ENCODE measurements at places on chromosomes 7 and 10.

DNA sequence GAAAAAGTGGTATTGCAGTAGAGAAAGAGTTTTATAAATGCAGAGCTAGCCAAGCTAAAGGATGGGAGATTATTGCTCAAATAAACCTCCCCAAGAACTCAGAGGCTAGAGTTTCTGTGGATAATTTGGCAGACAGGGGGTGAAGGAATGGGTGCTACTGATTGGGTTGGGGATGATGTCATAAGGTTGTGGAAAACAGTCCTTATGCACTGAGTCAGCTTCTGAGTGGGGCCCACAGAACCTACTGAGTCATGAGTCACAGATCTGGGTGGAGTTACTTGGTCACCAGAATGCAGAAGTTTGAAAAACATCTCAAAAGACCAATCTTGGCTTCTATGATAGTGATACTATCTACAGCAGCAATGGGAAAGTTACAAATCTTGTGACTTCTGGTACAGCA is 1146.7 kb downstream of the TYW1 start:
- no peak for DNase-seq

GRCh38 chr10:69803809-69804208 is 2.1 kb downstream of the COL13A1 start:
- DNase-seq, result no peak

GRCh38 chr10:46106410-46107255 is 60.6 kb upstream of the MSMB start:
- no peak for DNase-seq

DNA sequence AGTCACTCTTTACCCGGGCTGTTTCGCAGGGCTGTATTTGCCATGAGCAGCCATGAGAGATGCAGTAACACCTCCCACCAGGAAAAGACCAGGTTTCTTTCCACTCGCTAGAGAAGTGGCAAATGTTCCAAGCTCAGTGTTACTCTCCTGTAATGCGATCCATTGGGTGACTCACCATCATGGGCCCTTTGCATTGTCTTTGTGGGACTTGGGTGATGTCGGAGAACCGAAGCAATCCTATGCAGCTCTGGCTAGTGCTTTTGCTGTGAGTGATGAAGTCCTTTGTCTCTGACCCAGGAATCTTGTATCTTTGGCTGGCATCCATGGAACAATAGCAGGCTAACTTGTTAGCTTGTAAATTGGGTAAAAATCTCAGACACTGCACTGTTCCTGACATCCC is 40.0 kb downstream of the GHRHR start:
- no peak for DNase-seq

GRCh38 chr7:91869661-91870060 is 10.8 kb downstream of the MTERF1 start:
- no peak for DNase-seq

DNA sequence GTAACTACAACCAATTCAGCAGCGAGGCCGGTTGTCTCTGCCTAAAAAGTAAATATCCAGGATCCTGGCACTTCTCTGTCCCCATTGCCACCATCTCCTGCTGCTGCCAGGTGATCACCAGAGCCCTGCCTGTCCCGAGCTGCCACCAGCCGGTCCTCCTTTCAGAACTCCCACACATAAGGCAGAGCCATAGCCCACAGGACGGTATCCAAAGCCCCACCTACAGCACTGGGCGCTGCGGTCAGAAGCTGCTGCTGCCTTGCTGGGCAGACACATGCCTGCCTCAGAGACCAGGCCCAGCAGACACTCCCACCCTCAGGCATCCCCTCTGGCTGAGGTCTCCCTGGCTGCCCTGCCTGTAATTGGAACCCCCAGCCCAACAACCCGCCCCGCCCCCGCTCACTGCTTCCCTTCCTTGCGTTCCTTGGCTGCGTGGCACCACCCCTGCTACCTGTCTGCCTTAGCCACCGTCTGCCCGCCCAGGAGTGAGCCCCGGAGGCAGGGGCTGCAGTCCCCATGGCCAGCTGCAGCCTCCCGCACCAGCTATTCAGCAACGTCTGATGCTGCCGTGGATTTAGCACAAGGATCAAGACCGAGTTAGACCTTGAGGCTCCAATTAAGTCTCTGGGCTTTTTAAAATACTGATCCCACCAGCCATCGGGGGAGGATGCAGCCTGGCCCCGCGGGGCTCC is 100.7 kb downstream of the CYTH3 start:
- no peak for DNase-seq

DNA sequence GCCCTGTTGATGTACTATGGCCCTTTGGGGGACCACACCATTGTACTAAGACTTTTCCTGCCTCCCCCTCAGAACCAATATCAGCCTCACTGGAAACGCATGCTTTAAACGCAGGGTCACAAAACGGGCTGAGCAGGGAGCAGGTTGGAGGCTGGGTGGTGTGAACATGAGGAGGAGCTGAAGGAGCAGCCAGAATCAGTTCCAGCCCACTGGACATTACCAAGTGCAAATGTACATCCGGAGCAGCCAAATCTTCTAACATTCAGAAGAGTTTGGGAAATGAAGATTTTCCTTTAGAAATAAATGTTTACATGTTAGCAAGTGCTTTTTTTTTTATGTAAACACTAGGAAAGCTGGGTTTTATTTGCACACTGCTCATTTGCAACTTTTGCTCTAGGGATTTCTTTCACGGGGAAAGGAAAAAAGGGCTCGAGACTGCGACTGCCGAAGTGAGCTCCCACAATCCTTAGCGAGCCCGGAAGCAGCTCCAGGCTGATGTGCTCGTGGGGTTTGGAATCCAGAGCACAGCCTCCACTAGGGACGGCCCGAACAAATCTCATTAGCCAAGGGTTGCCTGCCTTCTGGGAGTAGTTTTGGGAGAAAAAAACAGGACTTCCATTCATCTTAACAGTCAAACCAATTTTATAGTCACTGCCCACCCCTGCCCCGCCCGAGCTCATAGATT is 108.0 kb upstream of the YAE1 start:
- DNase-seq, result no peak

GRCh38 chr10:89101943-89102342 is 105.2 kb downstream of the CH25H start:
- no peak for DNase-seq

DNA sequence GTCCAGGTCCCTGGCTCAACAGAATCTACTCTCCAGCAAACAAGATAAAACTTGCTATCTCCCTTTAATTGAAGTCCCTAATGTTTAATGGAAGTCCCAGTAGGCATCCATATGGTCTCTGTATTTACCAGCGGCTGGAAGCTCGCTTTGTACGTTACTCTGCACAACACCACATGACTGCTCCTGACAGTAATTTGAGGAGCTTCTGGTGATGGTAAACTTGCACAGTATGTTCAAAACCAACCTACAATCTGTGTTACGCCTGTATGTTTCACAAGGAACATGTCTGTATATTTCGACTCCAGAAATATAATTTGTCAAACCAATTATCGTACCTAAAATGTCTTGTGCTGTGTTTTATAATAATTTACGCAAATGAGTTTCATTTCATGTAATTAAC is 4.4 kb upstream of the TECPR1 start:
- DNase-seq, result no peak

DNA sequence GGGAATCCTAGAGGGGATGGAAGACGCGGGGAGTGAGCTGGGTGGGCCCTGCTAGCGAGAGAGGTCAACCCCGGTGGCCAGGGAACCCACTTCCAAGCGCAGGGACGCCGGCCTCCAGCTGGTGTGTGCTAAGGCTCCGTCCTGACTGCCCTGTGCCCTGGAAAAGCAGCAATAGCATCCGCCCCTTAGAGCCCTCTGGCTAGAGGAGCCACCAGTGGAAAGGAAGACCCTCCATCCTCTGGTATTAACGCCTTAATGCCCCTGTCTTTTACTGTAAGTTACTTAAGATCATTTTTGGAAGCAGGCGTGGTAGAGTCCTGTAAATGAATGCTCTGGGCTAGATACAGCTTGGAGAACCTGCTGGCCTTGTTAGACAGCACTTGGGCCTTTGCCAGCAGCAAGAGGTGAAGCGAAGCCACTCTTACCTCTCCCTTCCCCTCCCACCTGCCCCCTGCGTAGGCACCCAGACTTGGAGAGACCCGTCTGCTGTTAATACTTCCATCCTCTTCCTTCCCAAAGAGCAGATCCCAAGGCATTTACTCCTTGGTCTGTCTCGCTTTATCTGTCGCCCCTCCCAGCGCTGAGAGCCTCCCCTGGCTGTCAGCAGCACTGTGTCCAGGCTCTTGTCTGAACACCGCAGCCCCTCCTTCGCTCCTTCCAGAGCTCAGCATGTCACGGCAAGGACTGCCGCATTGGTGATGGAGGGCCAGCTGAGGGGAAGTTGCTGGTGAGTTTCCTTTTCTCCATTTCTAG is 4.6 kb downstream of the REPIN1 start:
- DNase-seq, result no peak

DNA sequence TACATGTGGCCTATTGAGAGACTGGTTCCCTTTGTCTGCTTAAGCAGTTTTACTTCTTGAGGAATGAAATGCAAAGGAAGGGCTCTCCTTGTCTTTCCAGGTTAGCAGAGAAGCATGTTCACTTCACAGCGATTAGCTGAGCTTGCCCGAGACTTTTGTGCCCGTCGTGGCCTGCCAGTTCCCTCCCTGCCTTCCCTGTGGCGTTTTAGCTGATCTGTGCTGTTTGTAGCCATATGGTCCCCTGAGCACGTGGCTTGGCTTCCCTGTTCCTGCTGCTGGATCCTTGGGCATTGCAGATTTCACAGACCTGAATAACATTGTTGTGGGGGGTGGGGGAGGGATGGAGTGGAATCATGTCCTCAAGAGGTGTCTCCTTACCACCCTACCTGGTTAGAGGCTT is 61.8 kb downstream of the SND1 start:
- DNase-seq, result no peak

DNA sequence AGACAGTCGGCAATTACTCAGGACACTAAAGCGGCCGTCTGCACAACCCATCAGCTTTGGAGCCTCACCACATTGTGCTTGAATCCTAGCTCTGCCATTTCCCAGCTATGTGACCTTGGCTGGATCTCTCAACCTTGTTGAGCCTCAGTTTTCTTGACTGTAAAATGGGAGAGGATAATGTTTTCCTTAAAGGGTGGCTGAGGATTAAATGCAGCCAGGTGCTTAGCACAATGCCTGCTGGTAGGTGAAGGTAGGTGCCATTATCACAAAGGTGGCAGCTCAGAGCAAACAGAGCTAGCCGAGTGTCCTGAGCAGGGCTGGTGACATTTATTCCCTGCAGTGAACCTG is 508.5 kb upstream of the ZMIZ1 start:
- no peak for DNase-seq

GRCh38 chr10:30858499-30858898 is 173.2 kb downstream of the ZNF438 start:
- no peak for DNase-seq

GRCh38 chr7:84705706-84706105 is 481.1 kb downstream of the SEMA3D start:
- no peak for DNase-seq

DNA sequence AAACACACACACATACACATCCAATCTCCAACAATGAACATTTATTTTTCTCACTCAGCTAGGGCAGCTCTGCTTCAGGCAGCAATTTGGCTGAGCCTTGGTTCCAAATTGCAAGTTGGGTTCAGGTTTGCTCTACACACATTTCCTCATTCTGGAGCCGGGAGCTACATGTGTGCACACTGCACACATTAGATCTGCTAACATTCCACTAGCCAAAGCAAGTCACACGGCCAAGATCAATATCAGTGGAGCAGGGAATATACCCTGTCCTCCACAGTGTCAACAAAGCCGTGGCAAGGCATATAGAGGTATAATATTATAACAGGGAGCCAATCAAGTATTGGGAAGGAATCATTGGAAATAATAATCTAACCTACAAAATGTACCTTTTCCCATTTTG is 57.5 kb upstream of the PPP1R3C start:
- DNase-seq, result no peak

- DNase-seq, result no peak
Observed at GRCh38 chr10:1776127-1776662, 38.9 kb upstream of the ADARB2 start.

- no peak for DNase-seq
Observed at GRCh38 chr10:77501846-77502261, 135.8 kb downstream of the KCNMA1 start.

DNA sequence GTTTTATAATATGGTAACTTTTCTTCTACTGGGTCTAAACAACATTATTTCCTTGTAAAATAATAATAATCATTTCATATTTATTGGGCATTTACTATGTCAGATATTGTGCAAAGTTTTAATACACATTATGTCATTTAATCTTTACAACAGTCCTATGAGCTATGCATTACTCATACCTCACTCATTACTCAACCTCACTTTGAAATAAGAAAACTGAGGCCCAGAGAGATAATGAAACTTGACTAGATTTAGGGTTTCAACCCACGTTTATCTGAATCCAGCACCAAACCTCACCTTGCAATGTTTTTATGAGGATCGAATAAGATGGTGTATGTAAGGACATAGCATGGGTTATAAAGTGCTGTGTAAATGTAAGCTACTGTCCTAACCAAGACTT is 153.2 kb upstream of the SLC13A1 start:
- no peak for DNase-seq

- DNase-seq, result no peak
Observed at GRCh38 chr10:125123476-125124114, 36.8 kb downstream of the CTBP2 start.

DNA sequence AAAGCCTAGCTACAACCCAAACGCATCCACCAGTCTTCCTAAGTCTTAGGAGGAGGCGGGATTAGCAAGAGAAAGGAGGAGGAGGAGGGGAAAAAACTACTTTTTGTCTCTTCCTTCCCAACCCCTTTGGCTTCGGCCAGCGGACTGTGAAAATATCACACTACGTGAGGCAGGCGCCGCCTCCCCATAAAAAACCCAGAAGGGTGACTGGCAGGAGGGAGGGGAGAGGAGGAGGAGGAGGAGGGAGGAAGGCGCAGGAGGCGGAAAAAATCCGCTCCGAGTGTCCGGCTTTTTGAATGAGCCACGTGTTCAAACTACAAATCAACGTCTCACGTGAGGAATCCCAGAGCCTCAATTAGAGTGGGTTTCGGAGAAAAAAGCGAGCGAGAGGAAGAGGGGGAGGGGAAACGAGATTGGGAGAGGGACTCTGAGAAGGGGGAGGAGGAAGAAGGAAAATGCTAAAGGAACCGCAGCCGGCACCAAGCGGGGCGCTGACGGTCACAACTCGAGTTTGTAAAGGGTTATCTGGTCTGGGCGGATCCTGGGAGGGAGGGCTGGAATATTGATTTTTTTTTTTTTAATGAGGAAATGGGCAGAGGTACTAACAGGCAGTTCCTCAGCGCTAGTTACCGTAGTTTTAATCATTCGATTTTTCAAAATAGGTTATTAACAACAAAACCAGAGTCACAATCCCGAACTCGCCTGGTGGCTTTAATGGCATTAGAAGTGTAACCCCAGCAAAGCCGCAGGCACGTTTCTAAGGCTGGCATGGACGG is at the start of gene IGF2BP3:
Gene IGF2BP3 (minus strand): TSS at position 162 of the 776 bp plus-strand sequence. CDS start 381 bp downstream, outside the sequence.
- DNase-seq, result no peak

GRCh38 chr10:76357726-76358415 is 926.4 kb downstream of the LRMDA start:
- DNase-seq, result no peak

DNA sequence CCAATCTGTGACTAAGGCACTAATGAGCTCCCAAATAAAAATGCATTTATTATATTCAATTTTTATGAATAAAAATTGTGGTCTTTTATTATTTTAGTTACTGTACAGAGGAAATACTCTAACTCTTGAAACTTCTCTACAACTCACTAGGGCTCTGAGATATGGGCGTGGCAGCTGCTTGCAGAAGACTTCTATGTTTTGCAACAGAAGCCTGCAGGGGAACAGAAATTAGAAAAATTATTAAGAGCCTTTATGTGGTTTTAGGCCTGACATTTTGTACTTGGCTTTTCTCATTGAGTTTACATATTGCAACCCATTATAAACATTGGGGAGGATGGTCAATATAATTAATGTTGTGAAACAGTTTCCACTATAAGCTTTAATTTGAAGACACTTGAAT is 581.4 kb downstream of the TNS3 start:
- DNase-seq, result no peak

GRCh38 chr7:17677408-17677807 is 262.9 kb downstream of the SNX13 start:
- no peak for DNase-seq

Measured in stimulated activated CD4-positive, alpha-beta T cell treated with anti-CD3 and anti-CD28 coated beads, Interleukin-1b, Interleukin-23, amount 100 ng/mL, for 24 hours (primary cell).